Foreskin keratinocyte (primary cell): ENCODE measurements at places on chromosomes 3 and 15. TPM values are rescaled to one million over a fixed set of nuclear protein-coding genes. Genes with fewer than 3 reads are reported as not detected.

GRCh38 chr3:48047841-48048464 is 31.7 kb upstream of the MAP4 start:
- no peak for DNase-seq

DNA sequence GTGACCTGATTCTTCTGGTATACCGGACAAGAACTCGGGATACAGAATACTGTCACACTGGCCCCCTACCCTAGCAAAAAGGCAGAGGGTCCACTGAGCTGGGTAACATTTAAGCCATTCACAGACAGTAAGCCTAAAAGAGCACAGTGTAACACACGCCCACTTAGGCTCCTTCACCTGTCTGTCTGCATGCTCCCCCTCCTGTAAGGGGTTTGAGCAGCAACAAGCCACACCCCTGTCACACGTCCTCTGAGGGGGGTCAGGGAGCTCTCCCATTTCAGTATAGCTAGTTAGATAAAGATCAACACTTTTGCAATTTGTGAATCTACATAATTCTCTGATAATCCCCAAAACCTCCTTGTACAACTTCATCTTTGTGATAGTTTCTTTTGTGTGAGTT is 586.3 kb upstream of the LMCD1 start:
- no peak for DNase-seq

GRCh38 chr3:131553495-131554247 is 50.9 kb upstream of the MRPL3 start:
- DNase-seq, result no peak

DNA sequence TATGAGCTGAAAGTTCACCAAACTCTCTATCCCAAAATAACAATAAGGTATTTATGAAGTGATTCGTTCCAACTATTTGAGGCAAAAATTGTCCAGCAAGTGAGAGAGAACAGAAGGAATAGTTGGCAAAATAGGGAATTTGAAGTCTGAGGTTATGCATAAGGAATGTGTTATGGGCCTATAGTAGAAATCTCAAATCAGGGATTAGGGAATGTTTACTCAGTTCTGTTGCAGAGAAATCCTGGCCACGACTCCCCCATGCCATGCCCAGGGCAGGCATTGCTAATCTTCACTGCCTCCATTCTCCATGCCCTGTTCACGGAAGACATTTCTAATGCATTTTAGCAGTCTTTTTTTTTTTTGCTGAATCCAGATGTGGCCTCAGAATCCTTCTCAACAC is 58.6 kb downstream of the FLNB start:
- DNase-seq, result no peak

DNA sequence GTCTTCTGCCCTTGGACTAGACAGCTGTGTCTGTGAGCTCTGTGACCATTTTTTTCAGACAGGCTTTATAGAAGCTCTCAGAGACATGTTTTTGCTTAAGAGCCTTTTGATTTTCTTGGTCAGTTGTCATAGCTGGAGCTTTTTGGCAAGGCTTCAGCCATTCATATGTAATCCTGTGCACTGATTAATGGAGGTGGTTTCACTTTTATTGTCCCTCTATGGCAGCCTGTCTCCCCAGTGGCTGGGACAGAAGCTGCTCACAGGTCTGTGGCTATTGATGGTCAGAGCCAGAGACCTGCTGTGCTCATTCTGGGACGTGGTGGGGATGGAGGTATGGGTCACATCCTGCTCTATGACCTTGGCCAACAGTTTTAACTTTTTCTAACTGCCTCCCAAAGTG is 226.6 kb upstream of the LRRFIP2 start:
- DNase-seq, result no peak

DNA sequence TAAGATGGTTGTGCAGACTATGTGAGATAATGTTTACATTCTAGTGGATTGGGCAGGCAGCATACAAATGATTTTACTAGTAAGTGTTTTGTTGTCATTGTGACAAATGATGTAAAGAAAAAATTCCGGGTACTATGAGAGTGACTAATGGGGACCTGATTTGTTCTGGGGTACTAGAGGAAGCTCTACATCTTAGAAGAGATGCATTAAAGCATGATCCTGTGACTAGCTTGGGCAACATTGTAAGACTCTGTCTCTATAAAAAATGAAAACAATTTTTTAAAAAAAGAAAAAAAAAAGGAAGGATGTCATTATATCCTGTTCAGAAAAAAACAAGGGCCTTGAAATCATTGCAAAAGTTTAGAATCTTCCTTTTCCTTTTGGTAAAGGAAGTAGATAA is 58.1 kb upstream of the MYRIP start:
- no peak for DNase-seq

DNA sequence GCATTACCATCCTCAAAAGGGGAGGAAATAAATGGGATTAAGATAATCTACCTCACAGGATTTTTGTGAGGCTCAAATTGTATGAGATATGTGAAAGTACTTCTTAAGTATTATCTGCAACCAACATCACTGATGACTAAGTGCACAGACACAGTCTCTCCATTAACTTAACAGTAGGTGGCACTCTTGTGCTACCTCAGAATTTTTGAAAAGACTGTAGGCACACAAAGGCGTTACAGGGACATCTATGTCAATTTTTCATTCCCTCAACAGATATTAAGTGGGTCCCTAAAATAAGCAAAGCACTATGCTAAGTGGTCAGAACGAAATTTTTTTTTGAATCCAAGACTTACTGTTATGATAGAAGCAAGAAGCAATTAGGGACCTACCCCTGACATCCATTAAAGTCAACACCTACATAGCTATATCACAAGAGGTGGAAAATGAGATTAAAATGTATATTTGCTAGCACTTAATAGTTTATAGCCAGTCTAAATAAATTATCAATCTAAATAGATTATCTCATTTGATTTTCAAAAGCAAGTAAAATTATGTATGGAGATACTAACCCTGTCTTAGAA is 52.9 kb downstream of the RYK start:
- DNase-seq, result peak; percentile 23

- DNase-seq, result no peak
These were observed 308.1 kb upstream of the COL8A1 start for GRCh38 chr3:99330281-99330680.

GRCh38 chr3:212432-212831 is 15.9 kb downstream of the CHL1 start:
- no peak for DNase-seq

DNA sequence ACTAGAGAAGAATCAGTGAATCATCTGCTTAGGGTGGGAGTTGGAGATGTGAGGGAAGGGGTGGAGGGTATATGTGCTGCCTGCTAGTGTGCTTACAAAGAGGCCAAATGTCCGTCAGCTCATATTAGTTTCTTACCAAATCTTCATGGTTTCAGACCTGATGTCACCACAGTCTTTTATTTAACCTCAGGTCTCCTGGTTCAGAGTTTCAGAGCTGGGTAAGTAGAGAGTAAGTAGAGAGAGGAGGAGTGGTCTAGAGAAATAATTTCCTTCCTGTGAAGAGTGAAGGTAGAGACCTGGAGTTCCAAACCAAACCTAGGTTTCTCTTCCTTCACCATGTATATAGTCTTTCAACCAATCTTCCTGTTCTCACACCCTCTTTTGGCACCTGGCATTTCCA is 17.5 kb upstream of the P2RY1 start:
- DNase-seq, result no peak

- peak; percentile 56 for DNase-seq
These were observed 215.3 kb downstream of the ROBO2 start for GRCh38 chr3:77254967-77255831.

GRCh38 chr3:7709376-7710082 is 792.1 kb upstream of the LMCD1 start:
- no peak for DNase-seq

GRCh38 chr3:61600195-61600594 is 38.8 kb downstream of the PTPRG start:
- DNase-seq, result no peak

GRCh38 chr3:89440386-89440785 is 333.0 kb downstream of the EPHA3 start:
- no peak for DNase-seq

DNA sequence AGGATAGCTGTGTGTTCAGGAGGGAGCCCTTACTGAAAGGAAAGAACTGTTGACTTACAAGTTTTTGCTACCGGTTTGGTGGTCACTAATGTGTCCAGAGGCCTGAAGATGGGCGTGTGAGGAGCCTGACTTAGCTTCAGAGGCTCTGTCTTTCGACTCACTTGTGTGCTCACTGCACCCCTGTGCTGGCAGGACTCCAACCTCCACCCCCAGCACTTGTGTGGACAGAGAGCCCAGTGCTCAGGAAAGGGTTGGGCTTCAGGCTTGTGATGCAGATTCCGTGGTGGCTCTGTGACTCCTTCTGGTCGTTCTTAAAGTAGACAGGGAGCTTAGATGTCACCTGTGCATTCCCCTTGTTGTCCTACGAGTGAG is 100.9 kb downstream of the PGPEP1L start:
- DNase-seq, result peak; percentile 53

DNA sequence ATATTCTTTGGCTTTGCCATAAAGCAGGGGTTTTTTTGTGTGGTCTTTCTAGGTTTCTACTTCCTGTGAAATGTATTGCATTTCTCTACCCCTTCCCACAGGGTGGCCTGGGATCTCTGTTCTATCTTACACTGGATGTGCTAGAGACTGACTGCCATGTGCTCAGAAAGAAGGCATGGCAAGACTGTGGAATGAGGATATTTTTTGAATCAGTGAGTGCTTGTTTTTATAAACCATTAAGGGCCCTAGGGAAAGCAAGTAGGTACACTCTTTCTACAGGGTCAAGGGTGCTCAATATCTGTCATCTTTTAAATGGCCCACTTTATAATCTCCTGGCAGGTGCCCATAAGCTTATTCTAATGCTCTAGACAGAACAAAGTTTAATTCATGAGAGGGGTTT is 730 bp downstream of the FETUB start:
- DNase-seq, result no peak

GRCh38 chr3:31906182-31906581 is 74.9 kb downstream of the OSBPL10 start:
- no peak for DNase-seq

- DNase-seq, result no peak
These were observed 76.6 kb downstream of the GBE1 start for GRCh38 chr3:81684751-81685395.

GRCh38 chr3:71358243-71358642 is 225.3 kb downstream of the FOXP1 start:
- DNase-seq, result no peak

- no peak for DNase-seq
These were observed 41.2 kb downstream of the SNRK start for GRCh38 chr3:43327582-43327979.

DNA sequence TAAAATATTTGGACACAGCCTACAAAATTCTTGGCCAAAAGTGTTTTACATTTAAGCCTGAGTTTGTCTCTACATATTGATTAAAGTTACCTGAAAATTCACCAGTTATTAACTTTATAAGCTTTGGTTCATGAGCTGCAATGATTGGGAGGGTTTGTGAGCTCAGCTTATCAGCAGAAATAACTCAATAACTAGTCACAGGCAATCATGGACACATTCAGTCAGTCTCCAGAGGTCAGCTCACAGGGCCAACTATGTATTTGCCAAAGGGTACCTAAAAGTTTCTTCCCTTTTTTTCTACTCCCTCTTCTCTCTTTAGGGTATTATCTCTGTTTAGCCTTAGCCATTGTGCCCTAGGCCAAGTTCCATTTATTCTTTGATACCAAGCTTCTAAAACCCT is 145.9 kb downstream of the ZPLD1 start:
- DNase-seq, result no peak

DNA sequence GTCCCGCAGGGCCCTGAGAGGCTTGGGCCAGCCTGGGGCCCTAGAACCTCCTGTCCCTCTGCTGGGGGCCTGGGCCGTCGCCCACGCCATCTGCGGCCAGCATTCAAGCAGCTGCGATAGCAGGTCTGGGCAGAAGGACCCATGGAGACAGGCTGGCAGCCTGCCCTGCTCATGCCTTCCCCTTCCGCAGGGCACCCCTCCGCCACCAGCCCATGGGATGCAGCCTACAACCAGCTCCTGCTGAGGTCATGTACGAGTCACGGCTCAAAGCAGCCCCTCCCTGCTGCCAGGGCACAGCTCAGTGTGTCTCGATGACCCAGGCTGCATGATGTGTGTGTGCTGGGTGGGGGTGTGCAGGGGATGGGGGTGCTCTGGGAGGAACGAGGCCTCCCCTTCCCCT is 27.8 kb downstream of the DUSP7 start:
- DNase-seq, result no peak

PRSS50 gene
- not detected in 2 replicates for total RNA-seq

DUOXA1 gene
- 7.0 and 9.8 TPM in 2 replicates for total RNA-seq

NDUFB5 gene
- 70.0 and 74.1 TPM in 2 replicates for total RNA-seq

SERINC4 gene
- total RNA-seq, result 0.04 and 0.07 TPM in 2 replicates

UTS2B gene
- total RNA-seq, result 0.11 TPM in 1 of 2 replicates, not detected in the other

FGF7 gene
- not detected in 2 replicates for total RNA-seq
